ENCODE measurements at places on chromosomes 13 and 19.

GRCh38 chr13:73481886-73482445 lies 423.2 kb downstream of the KLF5 start:
- no peak for DNase-seq

- DNase-seq: peak; percentile 64
Measured at GRCh38 chr19:46714444-46715106, 2.3 kb downstream of the PRKD2 start.

- no peak for DNase-seq
Measured at GRCh38 chr13:27905650-27906049, 14.2 kb upstream of the PDX1 start.

- DNase-seq: no peak
Measured at GRCh38 chr13:45205124-45205523, 4.3 kb upstream of the KCTD4 start.

DNA sequence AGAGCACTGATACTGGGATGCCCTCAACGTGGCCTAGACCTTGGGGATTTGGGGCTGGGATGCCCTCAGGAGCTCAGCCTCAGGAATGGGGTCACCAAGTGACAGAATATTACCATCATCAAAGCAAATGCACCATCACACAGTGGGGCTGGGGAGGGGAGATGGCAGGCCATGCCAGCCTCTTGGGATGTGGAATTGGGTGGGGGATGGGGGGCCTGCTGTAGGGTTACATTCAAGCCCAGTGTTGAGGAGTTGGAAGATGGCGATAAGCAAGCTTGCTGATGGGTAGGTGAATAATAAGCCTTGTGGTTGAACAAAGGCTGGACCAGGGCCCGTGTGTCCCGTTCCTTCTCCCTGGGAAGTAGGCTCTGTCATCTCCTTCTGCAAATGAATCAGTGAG lies 69.1 kb upstream of the GPR12 start:
- DNase-seq: no peak

DNA sequence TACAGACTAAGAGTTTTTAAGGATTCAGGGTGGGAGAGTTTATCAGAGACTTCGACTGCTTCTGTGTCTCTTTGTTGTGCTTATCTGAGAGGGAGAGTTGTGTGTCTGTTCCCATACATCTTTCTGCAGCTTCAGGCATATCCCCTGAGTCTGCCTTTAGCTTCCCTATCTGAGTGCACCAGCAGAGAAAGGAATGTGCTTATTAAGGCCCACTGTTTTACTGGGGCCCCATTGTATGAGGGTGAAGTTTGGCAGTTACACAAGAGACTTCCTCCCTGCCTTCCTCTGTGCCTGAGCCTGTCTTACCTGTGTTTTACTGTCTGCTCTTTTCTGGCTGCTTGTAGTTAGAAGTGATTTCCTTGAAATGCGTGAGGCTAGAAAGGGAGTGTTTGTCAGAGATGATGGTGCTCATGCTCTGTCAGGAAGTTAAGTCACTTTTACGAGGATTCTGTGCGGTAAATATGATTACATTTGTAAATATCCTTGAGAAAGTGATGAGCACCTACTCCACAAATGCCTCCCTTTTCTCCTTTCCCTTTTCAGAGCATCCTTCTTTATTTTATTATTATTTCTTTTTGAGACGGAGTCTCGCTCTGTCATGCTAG lies 1228.9 kb upstream of the MIR17HG start:
- DNase-seq: no peak

DNA sequence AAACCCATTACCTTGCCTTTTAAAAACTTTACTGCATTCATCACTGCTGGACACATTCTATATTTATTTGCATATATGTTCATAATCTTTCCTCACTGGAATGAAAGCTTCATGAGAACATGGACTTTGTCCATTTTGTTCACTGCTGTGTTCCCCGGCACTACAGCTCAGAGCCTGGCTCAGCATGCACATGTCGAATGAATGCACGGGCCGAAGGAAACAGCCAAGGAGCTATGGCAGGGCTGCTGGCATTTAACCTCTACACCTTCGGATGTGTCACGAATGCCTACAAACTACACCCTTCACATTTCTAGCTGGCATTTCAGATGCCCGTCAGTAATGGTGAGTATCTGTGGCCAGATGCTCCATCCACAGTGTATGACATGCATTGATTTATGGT lies 7.6 kb downstream of the MTIF3 start:
- DNase-seq: no peak

DNA sequence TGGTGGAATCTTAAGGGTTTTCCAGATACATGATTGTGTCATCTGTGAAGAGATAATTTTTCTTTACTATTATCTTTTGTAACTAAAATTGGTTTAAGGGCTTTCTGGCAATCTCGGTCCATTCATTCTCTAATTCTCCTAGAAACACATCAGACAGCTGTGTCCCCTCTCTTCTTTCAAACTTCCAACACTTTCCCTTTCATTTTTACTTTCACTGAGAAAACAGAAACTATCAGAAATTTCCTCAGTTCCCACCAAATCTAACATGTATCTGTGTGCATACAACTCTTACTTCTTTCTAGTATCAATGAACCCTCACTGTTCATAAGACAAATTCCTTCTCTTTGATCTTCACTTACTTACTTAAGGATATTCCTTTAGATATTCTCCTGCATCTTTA lies 40.2 kb downstream of the KCNRG start:
- no peak for DNase-seq

DNA sequence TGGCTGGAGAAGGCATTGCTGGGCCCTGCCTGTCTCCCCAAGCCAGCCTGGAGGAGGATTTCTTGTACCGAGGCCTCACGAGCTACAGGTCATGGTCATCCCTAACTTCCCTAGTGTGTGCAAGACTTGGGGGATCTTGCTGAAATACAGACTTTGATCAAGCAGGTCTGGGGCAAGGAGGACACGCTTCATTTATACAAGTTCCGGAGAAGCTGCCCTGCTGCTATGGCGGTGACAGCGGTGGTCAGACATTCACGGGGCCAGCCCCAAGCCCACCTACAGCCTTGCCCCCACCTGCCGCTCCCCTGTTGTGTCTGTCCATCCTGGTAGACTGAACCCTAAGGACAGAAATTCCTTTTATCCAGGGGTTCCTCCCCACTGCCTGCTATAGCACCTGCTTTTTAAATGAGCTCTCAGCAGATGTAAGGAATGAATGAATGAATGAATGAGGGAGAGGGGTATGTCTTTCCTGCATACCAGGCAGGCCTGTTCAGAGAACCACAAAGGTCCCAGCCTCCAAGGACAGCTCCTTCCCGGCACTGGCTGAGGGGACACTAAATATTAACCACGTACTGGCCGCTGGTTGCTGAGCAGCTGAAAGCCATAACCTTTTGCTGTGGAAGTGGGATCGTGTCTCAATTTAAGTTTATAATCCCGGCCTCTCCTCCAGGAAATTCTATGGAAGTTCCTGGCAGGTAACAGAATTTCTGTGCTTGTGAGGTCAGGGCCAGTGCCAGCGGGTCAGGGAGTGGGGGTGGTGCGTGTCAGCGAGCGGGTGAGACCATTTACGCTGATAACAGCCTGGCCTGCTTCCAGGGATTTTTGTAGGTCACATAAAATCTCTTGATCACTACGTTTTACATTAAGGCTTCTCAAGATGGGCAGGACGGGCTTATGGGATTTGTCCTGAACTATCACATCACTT lies 27.1 kb downstream of the TSSK6 start:
- DNase-seq: no peak

GRCh38 chr13:48731957-48732569 lies 78.3 kb downstream of the CYSLTR2 start:
- peak; percentile 39 for DNase-seq

DNA sequence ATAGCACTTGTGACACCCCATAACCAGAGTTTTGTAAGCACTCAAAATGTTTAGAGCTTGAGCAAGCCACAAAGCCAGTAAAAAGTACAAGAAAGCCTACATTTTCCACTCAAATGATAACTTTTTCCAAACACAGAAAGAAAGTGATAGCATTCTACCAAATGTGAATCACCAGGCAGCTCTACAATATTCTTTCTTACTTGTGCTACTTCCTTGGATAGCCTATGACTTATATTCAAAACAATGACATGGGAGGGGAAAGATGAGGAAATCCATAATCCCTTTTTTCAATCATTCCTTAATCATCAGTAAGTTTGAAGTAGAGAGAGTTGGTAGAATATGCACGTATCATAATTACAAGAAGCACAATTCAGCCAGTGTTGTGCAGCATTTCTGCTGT lies 650.8 kb upstream of the PCDH9 start:
- DNase-seq: no peak

- DNase-seq: no peak
Measured at GRCh38 chr13:45200701-45201232, at the start of gene KCTD4. KCTD4 (minus strand) TSS chr13:45201045; CDS start chr13:45194567, 6,478 bp downstream.

GRCh38 chr13:27028683-27029480 lies 142.7 kb downstream of the USP12 start:
- DNase-seq: no peak

GRCh38 chr19:18123819-18124218 lies 26.2 kb downstream of the MAST3 start:
- no peak for DNase-seq

DNA sequence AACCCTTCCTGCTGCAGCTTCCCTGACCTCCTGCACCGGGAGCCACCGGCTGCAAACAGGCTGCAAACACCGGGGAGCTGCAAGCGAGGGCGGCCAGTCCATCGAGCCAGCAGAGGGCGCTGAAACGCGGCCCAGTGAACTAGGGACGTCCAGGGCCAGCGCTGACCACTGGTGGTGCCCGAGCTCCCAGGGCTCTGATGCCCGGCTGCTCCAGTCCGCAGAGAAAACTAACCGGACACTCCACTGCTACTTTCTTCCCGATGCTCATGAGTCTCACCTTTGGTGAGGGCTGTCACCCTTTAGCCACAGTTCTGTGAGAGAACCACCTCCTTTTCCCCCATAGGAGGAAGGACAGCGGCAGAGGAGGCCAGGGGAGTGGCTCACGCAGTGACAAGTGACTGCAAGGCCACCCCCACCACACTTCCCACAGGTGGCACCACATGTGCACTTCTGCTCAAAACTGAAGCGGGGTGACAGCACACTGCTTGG lies 82.8 kb upstream of the MTIF3 start:
- peak; percentile 8 for DNase-seq

DNA sequence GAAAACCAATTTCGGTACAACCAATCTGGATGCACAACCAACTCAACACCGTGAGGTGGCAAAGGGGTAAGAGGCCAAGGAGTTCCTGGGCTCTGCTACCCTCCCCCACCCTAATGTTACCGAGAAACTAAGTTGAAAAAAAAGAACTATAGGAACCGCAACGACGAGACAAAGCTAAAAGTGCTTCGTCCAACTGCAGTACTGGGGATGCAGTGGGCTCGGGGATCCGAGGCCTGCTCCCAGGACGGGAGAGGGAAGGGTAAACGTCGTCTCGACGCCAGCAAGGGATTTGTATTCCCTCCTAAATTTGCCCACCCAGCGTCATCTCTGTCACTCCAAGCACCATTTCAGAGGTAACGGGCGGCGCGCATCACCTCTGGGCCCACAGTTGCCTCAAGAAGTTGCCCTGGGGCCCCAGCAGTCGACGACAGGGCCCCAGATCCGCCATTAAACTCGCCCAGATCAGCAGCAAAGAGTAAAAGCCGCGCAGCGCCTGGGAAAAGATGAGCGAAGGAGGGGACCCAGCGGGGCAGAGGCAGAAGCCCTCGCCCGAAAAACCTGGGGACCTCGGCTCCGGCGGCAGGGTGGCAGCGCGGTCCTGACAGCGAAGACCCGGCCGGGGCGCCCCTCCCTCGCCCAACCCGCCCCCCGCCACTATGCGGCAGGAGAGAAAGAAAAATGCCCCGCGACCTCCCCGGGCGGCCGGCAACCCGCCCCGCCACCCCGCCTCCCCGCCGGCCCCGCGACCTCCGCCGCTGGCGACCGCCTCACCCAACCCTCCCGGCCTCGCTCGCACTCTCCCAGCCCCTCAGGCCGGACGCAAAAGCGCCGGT lies 752 bp downstream of the ZMYM5 start:
- DNase-seq: peak; percentile 15

DNA sequence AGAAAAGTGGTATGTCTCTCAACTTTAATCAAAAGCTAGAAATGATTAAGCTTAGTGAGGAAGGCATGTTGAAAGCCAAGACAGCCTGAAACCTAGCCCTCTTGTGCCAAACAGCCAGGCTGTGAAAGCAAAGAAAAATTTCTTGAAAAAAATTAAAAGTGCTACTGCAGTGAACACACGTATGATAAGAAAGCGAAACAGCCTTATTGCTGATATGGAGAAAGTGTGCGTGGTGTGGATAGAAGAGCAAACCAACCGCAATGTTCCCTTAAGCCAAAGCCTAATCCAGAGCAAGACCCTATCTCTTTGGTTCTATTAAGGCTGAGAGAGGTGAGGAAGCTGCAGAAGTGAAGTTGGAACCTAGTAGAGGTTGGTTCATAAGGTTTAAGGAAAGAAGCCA lies 96.4 kb downstream of the ZDHHC20 start:
- no peak for DNase-seq

DNA sequence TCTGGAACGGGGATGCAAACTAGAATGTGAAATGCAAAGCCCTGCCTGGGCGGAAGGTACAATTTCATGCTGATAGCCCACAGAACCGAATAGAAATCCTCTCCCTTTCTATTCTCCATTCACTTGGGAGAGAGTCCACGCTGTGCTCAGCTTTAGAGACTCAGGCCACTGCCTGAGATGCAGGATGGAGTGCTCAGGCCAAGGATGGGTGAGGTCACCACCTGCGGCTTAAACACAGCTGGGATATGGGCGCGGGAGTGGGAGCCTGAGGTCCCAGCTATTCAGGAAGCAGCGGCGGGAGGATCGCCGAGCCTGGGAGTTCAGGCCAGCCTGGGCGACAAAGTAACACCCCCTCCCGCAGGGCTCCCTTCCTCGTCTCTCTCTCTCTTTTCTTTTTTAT lies 446 bp upstream of the ZNF83 start:
- no peak for DNase-seq

DNA sequence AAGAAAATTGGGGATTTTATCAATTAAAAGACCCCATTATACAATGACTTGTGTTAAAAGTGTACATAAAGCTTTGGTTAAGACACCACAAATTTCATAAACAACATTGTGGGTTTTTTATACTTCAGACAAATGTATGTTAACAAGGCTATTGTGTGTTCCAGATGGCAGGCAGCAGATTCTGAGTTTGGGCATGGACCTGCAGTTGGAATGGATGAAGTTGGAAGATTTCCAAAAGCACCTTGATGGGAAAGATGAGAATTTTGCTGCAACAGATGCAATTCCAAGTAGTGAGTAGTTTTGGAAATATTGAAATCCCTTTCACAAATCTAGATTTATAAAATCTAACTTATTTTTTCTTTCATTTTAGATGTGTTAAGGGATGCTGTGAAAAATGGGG lies 25.4 kb downstream of the MPHOSPH8 start:
- no peak for DNase-seq

- no peak for DNase-seq
Measured at GRCh38 chr13:111969551-111970135, 97.3 kb upstream of the SOX1 start.

GRCh38 chr13:40056898-40057619 lies 401.6 kb downstream of the COG6 start:
- no peak for DNase-seq

Measured in stimulated activated CD4-positive, alpha-beta T cell treated with anti-CD3 and anti-CD28 coated beads, Interleukin-2, amount 100 ng/mL, for 4 hours (primary cell).